Epithelial cell of proximal tubule (primary cell): ENCODE measurements at places on chromosomes 13 and 19. TPM values are rescaled to one million over a fixed set of nuclear protein-coding genes. Genes with fewer than 3 reads are reported as not detected.

GRCh38 chr19:11383706-11384048 lies 437 bp downstream of the EPOR start:
- no peak for DNase-seq

- DNase-seq: no peak
These were observed 23.0 kb downstream of the PAN3 start for GRCh38 chr13:28161370-28161769.

DNA sequence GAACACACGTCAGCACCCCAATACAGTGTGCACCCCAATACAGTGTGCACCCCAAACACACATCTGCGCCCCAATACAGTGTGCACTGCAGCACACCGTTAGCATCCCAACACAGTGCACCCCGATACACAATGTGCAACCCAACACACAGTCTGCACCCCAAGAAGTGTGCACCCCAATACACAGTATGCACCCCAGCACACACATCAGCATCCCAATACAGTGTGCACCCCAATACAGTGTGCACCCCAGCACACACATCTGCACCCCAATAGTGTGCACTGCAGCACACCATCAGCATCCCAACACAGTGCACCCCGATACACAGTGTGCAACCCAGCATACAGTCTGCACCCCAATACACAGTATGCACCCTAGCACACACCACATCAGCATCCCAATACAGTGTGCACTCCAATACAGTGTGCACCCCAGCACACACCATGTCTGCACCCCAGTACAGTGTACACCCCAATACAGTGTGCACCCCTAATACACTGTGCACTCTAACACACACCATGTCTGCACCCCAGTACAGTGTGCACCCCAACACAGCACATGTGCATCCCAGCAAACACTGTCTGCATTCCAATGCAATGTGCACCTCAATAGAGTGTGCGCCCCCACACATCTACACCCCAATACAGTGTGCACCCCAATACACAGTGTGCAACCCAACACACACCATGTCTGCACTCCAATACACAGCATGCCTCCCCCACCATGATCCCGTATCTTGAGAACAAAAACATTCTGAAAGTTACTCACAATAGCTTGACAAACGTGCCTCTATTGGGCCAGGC lies 855 bp upstream of the CARS2 start:
- DNase-seq: no peak

DNA sequence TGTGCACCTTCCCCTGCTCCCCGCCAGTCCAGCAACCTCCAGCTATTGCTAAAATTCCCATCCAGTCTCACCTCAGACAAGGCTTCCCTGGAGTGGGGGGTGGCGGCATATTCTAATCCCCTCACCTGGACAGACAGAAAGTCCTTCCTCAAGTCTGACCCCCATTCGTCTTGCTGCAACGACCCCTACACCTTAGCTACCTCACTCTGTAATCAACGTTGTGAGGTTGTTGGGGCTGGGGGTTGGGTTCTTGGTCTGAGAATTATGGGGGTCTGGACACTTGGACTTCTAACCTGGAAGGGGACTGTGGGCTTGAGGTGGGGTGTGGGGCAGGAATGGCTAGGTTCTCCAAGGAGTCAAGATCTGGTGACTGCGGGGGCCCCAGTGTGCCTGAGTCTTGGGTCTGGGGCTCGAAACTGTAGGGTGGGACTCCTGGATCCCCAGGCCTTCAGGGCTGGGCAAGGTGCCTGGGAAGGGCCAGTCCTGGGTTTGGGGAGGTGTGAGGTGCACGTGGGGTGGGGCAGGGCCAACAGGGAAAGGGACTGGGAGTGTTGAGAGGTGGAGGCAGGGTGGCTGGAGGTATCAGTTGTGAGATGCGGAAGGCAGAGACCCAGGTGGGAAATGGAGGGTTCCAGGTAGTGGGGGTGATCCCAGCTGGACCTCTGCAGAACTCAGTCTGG lies 1.3 kb downstream of the FOXA3 start:
- DNase-seq: no peak

The AXL gene
- 206 and 343 TPM in 2 replicates for total RNA-seq
